Mammary epithelial cell (primary cell): ENCODE measurements at places on chromosomes 6 and 20. TPM values are rescaled to one million over a fixed set of nuclear protein-coding genes. Genes with fewer than 3 reads are reported as not detected.

Gene NOTCH4
- 0.42 TPM for polyA plus RNA-seq

Gene FAM217B
- polyA plus RNA-seq, result 7.0 TPM

Gene MYT1
- polyA plus RNA-seq, result 0.02 TPM

Gene ETV7
- 0.78 TPM for polyA plus RNA-seq

Gene HLA-DPA1
- polyA plus RNA-seq, result 1.9 TPM

Gene SCUBE3
- polyA plus RNA-seq, result 0.06 TPM

Gene GFRA4
- polyA plus RNA-seq, result not detected
